NK-92 treated with Interleukin-12 subunit alpha and Interleukin-12 subunit beta, amount 100 ng/mL, for 24 hours (cell line): ENCODE measurements at places on chromosomes 1 and 21.
A peak's percentile ranks its signal among the peaks of the same experiment; 100 is the strongest.

DNA sequence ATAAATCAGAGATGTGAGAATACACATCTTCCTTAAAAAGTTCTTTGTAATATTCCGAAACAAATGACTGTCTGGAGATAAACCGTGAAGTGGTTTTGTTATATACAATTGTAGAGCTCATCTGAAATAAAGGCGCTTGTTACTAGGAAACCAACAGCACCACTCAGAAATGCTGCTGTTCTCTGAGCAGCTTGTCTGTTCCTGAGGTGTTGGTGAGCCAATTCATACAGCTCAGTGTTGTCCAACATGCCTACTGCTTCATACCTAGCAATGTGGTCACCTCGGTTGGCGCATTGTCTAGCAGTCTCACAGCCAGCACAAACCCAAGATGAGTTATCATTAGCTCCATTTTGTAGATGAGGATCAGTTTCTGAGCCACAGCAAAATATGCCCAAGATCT, 44.4 kb downstream of the GFI1 start:
- DNase-seq, result no peak

- no peak for DNase-seq
Observed at GRCh38 chr1:89842567-89843272, 21.9 kb downstream of the LRRC8D start.

DNA sequence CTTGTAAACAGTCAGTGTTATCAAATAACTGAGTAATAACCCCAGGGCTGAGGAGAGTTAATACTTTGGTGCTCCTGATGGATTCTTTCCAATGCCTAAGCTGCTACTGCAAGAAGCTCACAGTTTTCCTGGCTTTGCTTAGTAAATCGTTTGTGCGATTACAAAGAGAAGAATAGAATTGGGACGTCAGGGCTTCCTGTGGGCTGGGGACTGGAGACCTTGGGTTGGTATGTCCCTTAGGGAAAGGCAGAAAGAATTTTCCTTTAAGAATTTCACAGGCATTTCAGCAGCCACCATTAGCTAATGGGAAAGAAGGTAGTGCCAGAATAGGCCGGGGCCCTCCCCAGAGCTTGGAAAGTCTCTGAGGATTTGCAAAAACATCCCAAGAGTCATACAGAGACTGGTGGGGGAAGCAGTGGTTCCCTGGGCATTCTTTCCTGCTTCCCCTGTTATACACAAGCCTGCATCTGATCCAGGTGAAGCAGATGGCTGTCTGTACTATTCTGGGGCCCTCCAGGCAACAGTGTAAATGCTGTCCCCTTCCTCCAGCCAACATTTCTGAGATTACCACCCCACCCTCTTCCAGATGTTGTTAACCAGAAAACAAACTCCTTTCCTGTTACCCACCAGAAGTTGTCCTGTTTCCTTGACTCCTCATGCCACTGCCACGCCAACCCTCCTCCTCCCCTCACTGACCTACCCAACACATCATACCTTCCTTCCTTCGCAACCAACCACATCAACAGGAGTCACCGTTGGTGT, 40.2 kb downstream of the PLXNA2 start:
- DNase-seq, result no peak

GRCh38 chr1:9510130-9510529, 29.1 kb upstream of the SLC25A33 start:
- no peak for DNase-seq

DNA sequence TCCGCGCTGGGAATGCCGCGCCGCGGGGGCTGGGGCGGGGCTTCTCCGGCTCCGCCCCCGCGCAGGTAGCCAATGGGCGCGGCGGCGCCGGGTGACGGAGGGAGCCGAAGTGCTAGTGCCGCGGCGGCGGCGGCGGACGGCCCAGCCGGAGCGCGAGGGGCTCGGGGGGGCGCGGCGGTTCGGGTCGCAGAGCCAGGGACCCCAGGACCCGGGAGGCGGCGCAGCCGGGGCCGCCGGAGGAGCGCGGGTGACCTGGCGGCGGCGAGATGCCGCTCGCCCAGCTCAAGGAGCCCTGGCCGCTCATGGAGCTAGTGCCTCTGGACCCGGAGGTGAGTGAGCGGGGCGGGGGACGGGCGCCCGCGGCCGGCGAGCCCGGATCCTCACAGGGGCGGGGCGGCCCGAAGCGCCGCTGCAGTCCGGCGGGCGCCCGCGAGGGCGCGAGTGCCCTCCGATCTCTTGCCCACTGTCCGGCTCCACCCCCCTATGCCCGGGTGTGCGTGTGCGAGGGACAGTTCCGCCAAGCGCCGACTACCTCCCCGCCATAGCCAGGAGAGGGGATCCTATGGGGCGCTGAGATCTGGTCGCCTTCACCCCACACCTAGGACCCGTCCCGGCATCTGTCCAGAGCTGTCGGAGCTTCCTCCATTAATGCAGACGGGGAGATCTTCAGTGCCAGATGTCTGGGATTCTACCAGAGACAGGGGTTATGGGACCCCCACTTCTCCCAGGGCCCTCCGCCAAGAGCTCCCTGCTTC, at the start of gene RPS6KA1:
TSS of gene RPS6KA1 (plus strand) at position 107 of the 755 bp plus-strand sequence. CDS start at position 267, 160 bp downstream.
- peak; percentile 44 for DNase-seq

- no peak for DNase-seq
Observed at GRCh38 chr1:203447151-203447550, 28.5 kb upstream of the PRELP start.

- no peak for DNase-seq
Observed at GRCh38 chr1:177383715-177384114, 213.0 kb downstream of the BRINP2 start.
